Brain (organoid and tissue), 16 donors: ENCODE measurements at places on chromosomes 13 and 19.
A peak's percentile ranks its signal among the peaks of the same experiment; 100 is the strongest.

DNA sequence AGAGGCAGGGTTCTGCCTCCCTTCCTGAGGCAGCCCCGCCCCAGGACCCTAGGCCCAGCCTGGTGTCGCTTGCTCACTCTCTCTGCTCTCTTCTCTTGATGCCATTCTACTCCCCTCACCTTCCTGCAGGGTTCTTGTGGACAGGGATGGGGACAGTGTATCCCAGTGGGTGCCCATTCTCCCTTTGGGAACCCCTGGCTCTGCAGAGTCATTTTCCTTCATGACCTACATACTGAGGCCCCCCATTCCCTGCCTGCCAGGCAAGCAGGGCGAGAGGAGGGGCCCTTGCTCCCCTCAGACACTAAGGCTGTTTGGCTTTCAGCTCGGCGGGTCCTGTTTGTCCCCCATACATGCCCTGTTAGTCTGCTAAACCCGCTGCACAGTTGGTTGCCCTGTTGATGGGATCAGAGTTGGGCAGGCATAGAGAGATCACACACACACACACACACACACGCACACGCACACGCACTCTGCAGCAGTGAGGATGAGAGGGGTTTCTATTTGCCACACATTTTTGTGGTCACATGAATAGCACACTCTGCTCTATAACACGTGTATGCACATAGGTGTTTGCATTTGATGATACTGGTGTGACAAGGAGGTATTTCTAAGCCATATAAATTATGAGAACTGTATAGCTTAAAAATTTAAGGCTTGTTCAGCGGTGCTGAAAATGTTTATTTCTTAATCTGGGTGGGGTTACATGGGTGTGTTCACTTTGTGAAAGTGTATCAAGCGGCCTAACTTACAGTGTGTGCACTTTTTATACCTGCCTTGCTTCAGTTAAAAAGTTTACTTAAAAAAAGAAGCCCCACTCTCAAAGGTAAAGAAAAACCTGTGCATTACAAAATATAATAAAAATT is 20.3 kb downstream of the NFIX start:
- peak; percentile 82 for DNase-seq

GRCh38 chr13:49938314-49938713 is 2.2 kb upstream of the SPRYD7 start:
- DNase-seq: no peak

DNA sequence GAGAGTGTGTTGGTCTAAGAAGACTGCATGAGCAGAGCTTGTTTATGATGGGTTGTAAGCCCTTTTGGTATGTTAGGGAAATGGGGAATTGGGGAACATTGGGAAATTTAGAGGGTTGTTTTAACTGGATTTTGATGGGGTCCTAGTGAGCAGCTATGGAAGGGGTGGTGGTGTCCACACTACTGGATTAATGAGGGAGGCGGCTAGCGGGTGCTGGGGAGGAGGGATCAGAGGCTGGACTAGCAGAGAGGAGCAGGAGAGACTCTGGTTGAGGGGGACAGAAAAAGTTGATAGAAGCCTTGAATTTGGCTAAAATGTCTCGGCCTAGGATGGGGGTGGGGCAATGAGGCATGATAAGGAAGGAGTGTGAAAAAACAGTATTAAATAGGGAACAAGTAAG is 1369.1 kb downstream of the UQCRFS1 start:
- DNase-seq: no peak

DNA sequence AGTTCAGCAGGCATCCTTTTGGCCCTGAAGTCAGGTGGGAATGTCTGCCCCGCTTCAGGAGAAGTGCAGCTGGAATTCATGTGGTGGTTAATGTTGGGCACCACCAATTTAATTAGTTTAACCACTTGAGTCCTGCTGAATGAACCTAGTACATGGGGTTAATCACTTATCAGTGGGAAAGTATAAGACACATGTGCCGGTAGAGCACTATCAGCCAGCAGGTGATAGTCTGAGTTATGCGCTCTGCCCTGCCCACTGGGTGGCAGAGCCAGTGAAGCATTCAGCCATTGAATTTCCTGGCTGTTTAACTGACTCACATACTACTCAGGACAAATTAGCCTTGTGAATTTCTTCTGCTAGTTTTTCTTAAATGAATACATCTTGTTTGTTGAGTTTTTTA is 789.7 kb upstream of the PRR20A start:
- no peak for DNase-seq

DNA sequence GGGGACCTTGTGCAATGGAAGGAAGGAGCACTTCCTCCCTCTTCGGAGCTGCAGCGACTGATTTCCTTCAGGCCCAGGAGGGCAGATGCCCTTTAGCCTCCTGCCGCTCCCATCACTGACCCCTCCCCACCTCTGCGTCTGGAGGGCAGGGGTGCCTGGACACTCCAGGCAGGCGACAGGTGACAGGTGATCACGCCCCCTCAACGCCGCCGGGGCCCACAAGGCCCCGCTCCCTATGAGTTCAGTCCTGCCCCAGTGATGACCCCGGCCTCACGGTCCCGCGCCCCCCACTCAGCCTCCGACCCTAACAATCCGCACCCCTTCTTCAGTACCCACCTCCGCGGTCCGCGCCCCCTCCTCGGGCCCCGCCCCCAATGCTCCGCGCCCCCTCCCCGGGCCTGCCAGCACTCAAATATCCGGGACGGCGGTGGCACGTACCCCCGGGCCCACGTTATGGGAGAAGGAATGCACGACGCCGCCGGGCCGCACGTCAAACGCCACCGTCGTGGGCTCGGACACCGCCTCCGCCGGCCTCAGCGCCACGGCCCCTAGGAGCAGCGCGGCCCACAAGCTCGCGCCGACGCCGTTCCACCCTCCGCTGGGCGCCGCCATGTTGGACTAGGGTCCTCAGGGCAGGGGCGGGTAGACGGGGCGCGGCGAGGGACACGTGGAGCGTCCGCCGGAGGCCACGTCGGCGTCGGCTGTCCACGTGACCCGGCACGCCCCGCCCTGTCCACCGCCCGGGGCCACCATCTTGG is at the start of gene MYDGF:
Gene MYDGF (minus strand): TSS at position 620 of the 758 bp plus-strand sequence. CDS start 8 bp downstream, at position 612.
- DNase-seq: peak; percentile 93

DNA sequence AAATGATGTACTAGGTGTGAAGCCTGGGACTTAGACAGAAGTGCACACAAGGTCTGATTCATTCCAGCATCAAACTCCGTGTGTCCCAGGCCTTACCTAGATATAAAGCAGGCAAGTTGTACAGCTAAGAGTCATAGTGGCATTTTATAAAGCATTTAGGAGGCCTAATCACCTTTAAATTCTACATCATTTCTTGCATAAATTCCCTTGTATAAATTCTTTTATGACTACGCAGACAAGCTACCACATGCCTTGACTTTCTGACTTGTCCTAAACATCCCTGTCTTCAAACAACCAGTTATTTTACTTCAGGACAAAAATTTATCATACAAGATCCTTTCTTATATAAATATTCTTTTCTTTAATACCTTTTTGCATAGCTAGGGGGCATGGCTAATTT is 22.5 kb downstream of the TMEM255B start:
- no peak for DNase-seq

- no peak for DNase-seq
Observed at GRCh38 chr13:101639711-101640110, 187.2 kb downstream of the ITGBL1 start.

- no peak for DNase-seq
Observed at GRCh38 chr19:7902796-7903243, 857 bp upstream of the MAP2K7 start.

- no peak for DNase-seq
Observed at GRCh38 chr13:52615812-52616211, 26.4 kb upstream of the HNRNPA1L2 start.
